ENCODE measurements at places on chromosomes 3 and 15.
A peak's percentile ranks its signal among the peaks of the same experiment; 100 is the strongest.

- DNase-seq: peak; percentile 78
Measured at GRCh38 chr3:122952520-122952919, 75.0 kb downstream of the SEMA5B start.

- DNase-seq: no peak
Measured at GRCh38 chr3:129492691-129493090, 35.7 kb upstream of the RHO start.

DNA sequence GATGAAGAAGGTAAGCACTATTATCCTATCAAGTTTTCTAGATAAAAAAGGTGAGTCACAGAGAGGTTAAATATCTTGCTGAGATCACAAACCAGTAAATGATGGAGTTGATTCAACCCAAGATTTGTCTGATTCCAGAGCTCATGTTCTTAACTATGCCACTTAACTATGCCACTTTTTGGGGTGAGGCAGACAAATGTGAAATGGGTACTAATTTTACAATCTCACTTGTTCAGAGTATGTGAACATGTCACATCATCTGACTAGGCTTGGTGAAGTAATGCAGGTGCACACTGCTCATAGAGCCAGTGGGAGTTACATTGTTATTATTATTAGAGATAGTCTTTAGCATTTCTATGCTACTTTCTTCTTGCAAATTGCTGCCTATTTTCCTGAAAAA is 2.0 kb downstream of the DRD3 start:
- no peak for DNase-seq

GRCh38 chr3:64601824-64602223 is 86.0 kb downstream of the ADAMTS9 start:
- no peak for DNase-seq

GRCh38 chr3:192336286-192336685 is 391.1 kb downstream of the FGF12 start:
- DNase-seq: no peak

Data from H7 (cell line).